ENCODE measurements at places on chromosomes 2 and 18.
A peak's percentile ranks its signal among the peaks of the same experiment; 100 is the strongest.

DNA sequence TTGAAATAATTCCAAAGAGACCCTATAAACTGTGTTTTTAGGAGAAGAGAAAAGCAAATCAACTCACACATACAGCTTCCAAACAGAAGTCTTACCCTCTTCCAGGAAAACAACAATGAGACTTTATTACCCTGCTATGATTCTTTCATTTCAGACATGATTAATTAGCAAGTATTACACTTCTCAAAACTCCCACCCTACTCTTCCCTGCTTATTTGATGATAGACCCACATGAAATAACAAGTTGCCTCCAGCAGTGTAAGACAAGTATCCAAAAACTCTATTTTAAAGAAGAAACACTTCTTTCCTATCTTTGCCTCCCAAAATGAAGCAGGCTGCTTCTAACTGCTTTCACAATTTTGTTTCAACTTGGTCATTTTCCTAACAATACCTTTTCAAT lies 4.1 kb downstream of the FIGN start:
- peak; percentile 27 for DNase-seq

- DNase-seq: peak; percentile 7
Observed at GRCh38 chr2:42567806-42568400, 529 bp upstream of the MTA3 start.

- DNase-seq: peak; percentile 51
Observed at GRCh38 chr2:11123856-11124759, 31.2 kb upstream of the SLC66A3 start.

- no peak for DNase-seq
Observed at GRCh38 chr2:156017341-156017885, 315.1 kb downstream of the NR4A2 start.

GRCh38 chr2:231223458-231223976 lies 25.1 kb downstream of the ARMC9 start:
- no peak for DNase-seq

GRCh38 chr2:63792530-63792929 lies 49.2 kb upstream of the UGP2 start:
- DNase-seq: peak; percentile 66

- peak; percentile 42 for DNase-seq
Observed at GRCh38 chr2:47784352-47784851, 1.5 kb downstream of the MSH6 start.
